ENCODE measurements at places on chromosomes 13 and 19. TPM values are rescaled to one million over a fixed set of nuclear protein-coding genes. Genes with fewer than 3 reads are reported as not detected.

DNA sequence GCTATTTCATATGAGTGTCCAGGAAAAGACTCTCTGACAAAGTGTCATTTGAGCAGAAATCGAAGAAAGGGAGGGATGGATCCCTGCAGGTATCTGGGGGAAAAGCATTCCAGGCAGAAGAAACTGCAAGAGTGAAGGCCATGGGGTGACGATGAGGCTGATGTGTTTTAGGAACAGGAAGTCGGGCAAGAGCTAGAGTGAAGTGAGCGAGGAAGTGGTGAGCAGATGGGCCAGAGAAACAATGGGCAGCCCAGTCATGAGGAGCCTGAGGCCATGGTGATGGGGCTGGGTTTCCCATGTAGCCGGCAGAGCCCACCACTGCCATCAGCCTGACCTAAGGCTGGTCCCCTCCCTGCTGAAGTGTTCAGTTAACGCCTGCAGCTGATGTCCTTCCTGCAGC lies 150.2 kb downstream of the TNFSF13B start:
- DNase-seq = no peak

DNA sequence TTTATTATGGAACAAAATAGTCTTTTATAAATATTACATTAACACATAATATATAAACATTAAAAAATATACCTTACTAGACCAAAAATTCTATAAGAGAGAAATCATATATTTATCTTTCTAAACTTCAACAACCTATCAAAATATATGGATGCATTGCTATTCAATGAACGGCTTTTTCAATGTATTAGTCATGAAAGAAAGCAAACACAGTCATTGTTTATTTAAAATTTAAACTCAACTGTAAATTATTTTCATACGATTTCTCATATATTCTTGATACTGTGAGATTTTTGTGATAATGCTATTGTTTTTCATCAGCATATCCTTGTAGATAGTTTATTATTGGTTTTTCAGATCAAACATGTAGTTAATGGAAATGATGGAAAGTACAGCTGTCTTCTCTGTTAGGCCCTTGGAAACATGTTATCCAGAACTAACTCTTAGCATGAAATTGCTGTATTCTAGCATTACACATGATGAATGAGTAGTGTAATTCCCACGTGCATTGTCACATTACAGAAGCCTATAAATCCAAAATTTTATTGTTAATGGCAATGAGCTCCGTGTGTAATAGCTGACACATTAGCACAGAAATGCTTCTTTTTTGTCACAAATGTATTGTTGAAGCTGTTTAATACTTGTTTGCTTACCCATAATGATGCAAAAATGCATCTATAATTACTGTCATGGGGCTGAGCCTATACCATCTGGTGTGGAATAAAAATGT lies 1639.9 kb downstream of the SLITRK5 start:
- no peak for DNase-seq

GRCh38 chr19:45163751-45164460 lies 3.1 kb upstream of the NKPD1 start:
- peak; percentile 71 for DNase-seq

GRCh38 chr13:27770809-27771208 lies 21.5 kb upstream of the GSX1 start:
- DNase-seq = no peak

DNA sequence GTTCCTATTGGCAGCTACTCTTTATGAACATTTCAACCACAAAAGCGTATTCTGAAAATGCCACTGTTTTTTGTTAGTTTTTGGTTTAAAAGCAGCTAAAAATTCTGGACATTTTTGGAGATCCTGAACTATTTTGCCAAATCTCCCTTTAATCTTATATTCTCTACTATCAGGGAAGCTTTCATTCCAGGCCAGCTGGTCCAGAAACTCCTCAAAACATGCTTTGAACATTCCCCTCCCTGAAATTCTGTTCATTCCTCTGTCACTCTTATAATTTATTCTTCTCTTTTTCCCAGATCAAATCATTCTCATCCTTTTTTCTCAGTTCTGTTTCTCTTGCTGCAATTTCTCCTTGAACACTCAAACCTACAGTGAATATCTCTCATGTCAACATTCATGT lies 790.9 kb upstream of the ARGLU1 start:
- DNase-seq = no peak

- no peak for DNase-seq
These were observed 3.8 kb downstream of the ZC3H4 start for GRCh38 chr19:47109541-47110375.

DNA sequence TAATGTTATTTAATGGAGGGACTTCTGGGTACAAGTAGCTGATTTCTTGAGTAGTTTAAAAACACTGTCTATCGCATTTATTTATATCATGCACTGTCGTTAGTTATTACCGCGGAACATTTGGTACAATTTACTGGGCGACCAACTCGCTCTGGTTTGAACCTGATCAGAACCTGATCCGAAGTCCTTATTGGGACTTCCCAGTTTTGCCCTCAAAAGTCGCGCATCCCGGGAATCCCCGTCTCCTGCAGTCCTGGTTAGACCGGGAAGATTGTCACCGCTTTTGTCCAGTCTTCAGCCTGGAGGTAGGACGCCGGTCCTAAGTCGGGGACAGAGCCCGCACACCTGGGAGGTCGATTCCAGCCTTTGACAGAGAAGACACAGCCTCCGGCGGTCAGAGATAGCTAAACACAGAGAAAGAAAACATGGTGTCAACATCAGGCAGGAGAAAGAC lies 694 bp downstream of the CLN5 start:
- no peak for DNase-seq

GRCh38 chr13:74230984-74231501 lies 96.8 kb upstream of the KLF12 start:
- DNase-seq = no peak

DNA sequence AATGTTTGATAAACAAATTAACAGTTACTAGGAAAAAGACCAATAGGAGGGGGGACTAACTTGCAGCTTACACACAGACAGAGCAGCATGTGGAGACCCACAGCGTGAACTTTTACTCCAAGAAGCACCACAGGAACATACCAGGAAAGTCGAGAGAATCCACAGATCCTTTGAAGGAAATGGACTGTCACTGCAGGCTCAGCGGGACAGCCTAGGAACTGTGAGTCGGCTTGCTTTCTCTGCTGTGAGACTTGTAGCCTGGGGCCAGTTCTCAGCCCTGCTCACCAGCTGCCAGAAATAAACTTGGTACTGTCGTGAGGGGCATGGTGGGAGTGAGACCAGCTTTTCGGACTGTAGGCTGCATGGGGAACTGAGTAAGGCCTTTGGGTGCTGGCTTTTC lies 1211.5 kb downstream of the PCDH17 start:
- no peak for DNase-seq

- peak; percentile 73 for DNase-seq
These were observed 595 bp upstream of the GPR183 start for GRCh38 chr13:99307648-99308339.

DNA sequence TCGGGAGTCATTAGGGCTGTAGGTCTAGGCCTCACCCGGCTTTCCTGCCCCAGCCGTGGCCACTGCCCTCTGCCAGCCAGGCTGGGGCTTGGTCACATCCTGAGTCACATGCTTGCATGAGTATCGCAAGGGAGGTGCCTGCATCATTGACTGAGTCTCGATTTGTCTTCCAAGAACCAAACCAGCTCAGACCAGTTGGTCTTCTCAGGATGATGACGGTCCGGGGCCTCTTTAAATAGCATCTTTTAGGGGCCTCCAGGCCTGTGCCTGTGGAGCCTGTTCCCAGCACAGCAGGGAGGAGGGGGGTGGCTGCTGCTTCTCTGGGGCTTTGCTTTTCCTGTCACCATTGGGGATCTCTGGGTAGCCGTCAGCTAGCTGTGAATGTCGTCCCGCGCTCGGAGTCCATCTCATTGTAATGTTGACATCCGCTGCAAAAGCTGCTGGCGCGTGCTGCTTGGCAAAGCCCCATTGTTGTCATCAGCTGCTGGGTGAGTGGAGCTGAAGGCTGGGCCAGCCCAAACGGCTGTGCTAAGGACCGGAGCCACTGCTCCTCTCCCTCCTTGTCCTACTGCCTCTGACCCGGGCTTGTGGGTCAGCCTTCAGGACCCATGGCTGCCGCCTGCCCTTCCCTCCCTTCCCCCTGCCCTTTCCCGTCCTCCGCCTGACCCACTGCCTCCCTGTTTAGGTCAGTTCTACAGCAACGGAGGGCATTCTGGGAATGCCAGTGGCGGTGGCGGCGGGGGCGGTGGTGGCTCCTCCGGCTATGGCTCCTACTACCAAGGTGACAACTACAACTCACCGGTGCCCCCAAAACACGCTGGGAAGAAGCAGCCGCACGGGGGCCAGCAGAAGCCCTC lies 14.3 kb upstream of the QTRT1 start:
- DNase-seq = peak; percentile 98

DNA sequence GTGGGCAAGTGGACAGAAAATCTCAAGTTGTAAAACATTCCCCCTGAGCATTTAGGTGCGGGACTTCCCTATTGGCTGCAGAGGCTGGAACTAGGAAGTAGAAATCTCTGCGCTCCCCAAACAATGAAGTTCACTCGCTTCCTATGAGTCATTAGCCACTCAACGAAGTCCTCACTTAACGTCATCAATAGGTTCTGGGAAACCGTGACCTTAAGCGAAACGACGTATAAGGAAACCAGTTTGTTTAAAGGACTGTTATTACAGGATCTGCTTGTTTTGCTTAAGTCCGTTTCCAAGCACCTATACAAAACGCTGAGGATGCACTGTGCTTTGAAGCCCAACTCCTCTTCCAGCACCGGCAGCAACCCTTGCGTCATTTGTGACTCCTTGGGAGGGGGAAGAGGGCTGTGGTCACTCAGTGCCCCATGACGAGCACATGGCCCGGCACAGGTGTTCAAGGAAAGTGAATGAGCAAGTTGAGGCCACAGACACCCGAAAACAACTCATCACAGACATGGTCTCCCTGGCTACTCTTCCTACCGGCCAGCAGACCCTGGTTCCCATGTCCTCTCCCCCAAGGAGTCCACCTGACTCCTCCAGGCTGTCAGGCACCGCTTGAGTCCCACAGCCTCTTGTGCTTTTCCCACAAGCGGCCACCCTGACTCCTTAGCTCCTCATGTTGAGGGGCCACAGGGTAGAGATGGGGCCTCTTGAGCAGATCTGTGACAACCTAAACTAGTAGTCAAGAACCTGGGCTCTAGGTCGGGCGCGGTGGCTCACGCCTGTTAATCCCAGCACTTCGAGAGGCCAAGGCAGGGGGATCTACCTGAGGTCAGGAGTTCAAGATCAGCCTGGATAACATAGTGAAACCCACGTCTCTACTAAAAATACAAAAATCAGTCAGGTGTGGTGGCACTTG lies 4.8 kb downstream of the RPS16 start:
- DNase-seq = peak; percentile 95

DNA sequence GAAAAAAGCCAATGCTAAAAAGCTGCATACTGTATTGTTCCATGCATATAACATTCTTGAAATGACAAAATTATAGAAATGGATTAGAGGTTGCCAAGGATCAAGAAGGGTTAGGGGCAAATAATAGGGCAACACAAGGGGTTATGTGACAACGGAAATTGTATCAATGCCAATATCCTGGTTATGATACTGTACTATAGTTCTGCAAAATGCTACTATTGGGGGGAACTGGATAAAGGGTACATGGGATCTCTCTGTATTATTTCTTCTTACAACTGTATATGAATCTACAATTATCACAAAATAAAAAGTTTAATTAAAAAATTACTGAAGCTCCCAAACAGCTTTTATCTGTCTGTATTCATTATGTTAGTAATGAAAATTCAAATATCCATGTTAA lies 31.9 kb downstream of the LNX2 start:
- DNase-seq = no peak

DNA sequence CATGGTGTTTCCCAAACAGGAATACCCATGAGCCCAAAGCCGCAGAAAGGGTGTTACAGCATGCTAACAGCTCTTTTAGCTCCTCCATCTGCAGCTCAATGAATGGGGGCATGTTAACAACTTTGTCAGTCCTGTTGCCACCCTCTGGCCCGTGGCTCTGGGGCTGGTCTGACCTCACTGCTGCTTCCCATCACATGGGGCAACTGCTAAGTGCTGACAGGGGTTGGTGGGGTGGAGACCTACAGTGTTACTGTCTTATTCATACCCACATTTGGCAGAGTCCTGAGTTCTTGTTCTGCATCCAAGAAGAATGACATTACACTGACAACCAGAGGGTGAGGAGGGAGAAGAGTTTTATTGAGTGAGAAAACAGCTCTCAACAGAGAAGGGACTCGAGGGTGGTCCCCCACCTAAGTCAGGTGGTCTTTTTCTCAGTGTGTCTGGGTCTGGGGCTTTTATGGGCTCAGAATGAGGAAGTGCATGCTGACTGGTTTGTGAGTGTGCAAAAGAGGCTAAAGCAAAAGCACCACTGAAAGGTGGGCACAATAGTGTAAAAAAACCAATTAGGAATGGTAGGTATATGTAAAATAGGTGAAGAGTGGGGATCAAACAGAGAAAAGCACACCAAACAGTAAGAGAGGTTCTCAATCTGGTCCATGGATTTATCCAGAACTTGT lies 1952.0 kb upstream of the PCDH20 start:
- DNase-seq = no peak

- no peak for DNase-seq
These were observed 396.9 kb downstream of the IRS2 start for GRCh38 chr13:109389456-109389855.

- DNase-seq = peak; percentile 30
These were observed 14.5 kb downstream of the FCGBP start for GRCh38 chr19:39919976-39920375.

GRCh38 chr13:85816413-85816812 lies 17.2 kb upstream of the SLITRK6 start:
- DNase-seq = no peak

DNA sequence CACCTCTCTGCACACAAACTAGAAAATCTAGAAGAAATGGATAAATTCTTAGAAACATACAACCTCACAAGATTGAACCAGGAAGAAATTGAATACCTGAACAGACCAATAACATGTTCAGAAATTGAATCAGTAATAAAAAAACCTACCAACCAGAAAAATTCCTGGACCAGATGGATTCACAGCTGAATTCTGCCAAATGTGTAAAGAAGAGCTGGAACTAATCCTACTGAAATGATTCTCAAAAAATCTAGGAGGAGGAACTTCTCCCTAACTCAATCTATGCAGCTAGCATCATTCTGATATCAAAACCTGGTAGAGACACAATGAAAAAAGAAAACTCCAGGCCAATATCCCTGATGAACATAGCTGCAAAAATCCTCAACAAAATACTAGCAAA lies 166.7 kb downstream of the RGCC start:
- DNase-seq = no peak

GRCh38 chr19:3275583-3276340 lies 51.3 kb downstream of the CELF5 start:
- peak; percentile 98 for DNase-seq

Gene NECTIN2
- total RNA-seq = 38.9 TPM

Gene CADM4
- 1.2 TPM for total RNA-seq

Gene MUC16
- total RNA-seq = not detected

Gene SLC25A15
- 9.4 TPM for total RNA-seq

All from osteoblast (primary cell).